ENCODE measurements at places on chromosomes 16 and 17. TPM values are rescaled to one million over a fixed set of nuclear protein-coding genes. Genes with fewer than 3 reads are reported as not detected.

Gene CRYM
- 18.0 TPM for total RNA-seq

Gene CLEC19A
- not detected for total RNA-seq

Gene SOX8
- total RNA-seq, result 26.2 TPM

Gene FBXL19
- 71.5 TPM for total RNA-seq

Gene PTX4
- total RNA-seq, result not detected

Data from GM23338 (cell line).